Left lung (tissue), 14 donors: ENCODE measurements at places on chromosomes 4 and X. TPM values are rescaled to one million over a fixed set of nuclear protein-coding genes. Genes with fewer than 3 reads are reported as not detected.

NEUROG2 gene
- total RNA-seq = not detected

DNA sequence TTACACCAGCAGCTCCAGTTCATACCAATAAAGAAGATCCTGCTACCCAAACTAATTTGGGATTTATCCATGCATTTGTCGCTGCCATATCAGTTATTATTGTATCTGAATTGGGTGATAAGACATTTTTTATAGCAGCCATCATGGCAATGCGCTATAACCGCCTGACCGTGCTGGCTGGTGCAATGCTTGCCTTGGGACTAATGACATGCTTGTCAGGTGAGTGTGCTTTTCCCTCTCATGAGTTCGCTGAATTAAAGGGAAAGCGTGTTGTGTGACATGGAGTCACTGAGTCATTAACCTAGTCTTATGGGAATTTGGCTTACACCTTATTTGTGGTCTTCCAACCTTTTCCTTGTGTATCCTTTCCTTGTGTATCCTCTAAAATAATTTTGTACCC, 15.9 kb downstream of the TMEM165 start:
- DNase-seq = no peak

DDX60 gene
- 28.0 TPM for total RNA-seq

- peak; percentile 61 for DNase-seq
These were observed 46.0 kb upstream of the NFKB1 start for GRCh38 chr4:102454981-102455685.

GRCh38 chrX:134670134-134670924, 12.1 kb upstream of the PLAC1 start:
- peak; percentile 55 for DNase-seq

- no peak for DNase-seq
These were observed 13.6 kb upstream of the AMTN start for GRCh38 chr4:70504733-70505132.

DNA sequence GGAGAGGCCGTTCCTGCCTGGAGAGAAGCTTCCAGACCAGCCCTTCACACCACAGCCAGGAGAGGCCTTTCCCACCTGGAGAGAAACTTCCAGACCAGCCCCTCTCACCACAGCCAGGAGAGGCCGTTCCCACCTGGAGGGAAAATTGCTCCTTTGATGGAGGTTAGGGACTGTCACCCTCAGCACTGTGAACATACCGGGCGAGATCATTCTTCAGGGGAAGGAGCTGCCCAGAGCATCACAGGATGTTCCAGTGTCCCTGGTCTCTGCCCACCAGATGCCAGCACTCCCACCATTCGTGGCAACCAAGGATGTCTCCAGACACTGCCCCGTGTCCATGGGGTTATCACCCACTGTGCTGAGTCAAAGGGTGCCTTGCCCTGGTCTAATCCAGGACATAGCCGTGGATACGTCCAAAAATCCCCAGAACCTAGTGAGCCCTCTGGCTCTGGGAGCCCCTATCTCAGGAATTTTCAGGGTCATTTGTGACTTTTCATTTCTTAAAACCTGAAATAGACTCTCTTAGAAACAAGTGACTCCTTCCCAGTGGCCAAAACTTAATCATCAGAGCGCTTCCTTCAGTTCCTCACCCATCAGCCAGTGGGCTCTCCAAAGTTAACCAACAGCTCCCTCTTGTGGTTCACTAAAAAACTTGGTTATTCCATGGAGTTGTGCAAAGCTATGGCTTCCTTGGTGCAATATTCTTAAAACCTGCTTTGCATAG, 80.2 kb downstream of the CRMP1 start:
- DNase-seq = peak; percentile 65

- DNase-seq = no peak
These were observed 16.4 kb downstream of the FHL1 start for GRCh38 chrX:136163689-136164088.

DNA sequence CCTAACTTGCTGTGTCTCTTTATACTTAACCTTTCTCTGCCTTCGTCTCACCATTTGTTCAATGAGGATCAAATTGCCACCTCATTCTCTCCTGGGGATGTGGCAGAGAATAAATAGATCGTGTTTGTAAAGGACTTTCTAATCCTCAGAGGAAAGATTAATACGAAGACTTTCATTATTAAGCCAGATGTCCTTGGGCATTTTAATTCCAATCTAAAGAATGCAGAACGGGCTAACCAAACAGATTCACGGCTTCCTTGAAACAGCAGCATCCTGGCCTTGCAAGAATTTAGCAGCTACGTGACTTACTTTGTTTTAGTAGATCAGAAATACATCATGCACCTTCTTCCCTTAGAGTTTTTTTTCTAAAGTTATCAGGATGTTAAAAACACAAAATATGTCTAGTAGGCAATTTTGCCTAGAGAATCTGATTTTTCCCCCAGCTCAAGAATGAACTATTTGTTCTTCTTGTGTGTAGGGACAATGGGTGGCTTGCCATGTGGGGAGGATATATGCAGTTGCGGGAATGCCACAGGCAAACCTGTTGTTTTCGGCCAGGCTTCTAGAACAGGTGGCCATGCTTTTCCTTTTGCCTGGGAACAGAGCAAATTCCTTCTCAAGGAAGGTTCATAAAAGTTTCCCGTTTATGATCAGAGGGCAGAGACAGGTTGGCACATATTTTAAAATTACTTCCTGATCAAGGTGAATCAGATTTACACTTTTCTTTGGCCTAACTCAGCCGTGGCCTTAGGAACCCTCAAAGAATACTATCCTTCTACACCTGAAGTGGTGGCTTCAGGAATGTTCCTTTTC, 3.0 kb downstream of the MID1 start:
- DNase-seq = no peak

ARMCX4 gene
- 11.5 TPM for total RNA-seq

GRCh38 chr4:19925516-19925915, 326.2 kb upstream of the SLIT2 start:
- no peak for DNase-seq

FSTL5 gene
- not detected for total RNA-seq

- DNase-seq = no peak
These were observed 86.3 kb upstream of the RAPGEF2 start for GRCh38 chr4:159016593-159017024.

GRCh38 chr4:139011225-139011950, 4.2 kb upstream of the NOCT start:
- DNase-seq = no peak

GRCh38 chr4:3071811-3072210, 2.5 kb downstream of the HTT-AS start:
- DNase-seq = no peak

DNA sequence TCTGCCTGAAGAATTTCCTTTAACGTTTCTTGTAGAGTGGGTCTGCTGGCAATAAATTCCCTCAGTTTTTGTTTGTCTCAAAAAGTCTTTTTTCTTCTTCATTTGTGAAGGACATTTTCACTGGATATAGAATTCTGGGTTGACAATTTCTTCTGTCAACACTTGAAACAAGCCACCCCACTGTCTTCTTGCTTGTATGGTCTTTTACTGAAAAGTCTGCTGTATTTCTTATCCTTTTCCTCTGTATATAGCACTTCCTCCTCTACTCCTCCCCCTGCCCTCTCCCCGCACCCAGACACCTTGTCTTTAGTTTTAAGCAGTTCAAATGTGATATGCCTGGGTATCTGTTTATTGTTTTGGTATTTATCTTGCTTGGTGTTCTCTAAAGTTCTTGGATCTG, 23.3 kb downstream of the SLC9A7 start:
- DNase-seq = no peak

OPN1MW2 gene
- total RNA-seq = not detected

PHKA1 gene
- total RNA-seq = 4.8 TPM

FAM236A gene
- total RNA-seq = not detected

- DNase-seq = no peak
These were observed 167.4 kb downstream of the COL4A6 start for GRCh38 chrX:108270739-108271396.

- DNase-seq = no peak
These were observed 1.1 kb upstream of the RPS6KA6 start for GRCh38 chrX:84189125-84189524.

SPANXN4 gene
- not detected for total RNA-seq

ENPP6 gene
- 0.20 TPM for total RNA-seq

DNA sequence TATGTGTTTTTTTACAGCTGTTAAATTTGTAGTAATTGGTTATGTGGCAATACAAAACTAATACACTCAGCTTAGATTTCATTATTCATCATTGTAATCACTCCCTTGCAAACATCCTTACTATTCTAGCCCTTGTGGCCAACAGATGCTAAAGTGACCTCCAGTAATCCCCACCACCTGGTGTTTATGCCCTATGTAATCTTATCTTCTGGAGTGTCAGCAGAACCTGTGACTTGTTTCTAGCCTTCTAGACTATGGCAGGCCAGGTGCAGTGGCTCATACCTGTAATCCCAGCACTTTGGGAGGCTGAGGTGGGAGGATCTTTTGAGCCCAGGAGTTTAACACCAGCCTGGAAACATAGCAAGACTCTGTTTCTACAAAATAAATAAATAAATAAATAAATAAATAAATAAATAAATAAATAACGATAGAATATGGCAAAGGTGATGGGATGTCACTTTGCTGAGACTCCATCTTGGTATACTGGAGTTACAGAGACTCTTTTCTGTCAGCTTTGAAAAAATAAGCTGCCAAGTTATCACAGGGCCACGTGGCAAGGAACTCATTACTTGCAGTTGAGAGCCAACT, 12.3 kb upstream of the TSR2 start:
- DNase-seq = no peak

DNA sequence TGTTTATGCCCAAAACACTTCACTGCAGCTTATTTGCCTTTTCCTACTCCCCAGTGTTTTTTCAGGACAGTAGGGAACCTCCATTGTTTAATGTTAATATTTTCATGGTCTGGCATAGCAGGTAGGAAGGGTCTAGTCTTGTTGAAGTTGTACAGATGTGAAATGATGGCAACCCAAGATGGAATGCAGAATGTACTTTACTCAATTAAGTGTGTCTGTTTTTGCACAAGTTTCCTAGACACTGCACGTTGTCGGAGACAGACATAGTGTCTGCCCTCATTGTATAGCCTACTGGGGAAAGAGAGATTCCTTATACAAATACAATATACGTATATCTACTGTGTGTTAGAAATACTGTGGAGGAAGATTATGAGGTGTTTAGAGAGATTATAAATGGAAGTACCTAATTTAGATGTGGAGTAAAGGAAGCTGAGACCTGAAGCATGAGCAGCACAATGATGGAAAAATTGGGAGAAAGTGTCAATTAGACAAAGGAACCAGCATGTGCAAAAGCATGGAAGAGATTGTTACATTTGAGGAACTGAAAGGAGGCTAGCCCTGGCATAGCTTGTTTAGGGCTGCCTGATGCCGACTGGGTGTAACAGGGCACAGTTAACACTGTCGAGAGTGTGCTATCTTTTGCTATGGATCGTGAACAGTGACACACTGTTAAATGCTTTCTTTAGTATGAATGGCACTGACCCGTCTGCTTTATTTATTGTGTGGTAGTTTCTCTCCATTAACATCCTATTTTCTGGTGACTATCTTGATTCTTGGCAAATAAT, 18.4 kb downstream of the CPEB2 start:
- DNase-seq = no peak

DNA sequence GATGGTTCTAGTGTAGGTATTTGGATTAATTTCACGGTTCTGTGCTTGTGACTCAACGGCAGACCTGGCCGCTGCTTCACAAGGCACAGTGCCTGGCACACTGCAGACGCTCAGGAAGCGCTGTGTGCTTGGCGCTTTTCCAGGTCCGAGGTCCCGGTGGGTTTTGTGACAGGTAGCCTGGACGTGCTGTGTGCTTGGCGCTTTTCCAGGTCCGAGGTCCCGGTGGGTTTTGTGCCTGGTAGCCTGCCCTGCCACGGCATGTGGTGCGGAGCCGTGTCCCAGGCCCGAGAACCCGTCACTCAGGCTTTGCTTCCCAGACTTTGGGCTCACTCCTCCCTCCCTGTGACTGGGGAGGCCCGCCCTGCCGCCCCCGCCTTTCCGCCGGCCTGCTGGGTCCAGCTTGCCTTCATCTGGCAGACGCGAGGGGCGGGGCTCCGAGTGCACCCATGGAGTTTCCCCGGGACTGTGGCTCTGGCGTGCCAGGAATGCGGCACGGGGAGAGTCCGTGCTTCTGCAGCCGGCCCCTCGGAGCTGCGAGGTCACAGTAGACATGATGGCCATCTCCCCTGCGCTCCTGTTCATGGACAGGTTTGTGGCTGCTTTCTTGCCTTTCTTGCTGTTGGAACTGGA, 44.2 kb downstream of the TBC1D14 start:
- DNase-seq = peak; percentile 52

DNA sequence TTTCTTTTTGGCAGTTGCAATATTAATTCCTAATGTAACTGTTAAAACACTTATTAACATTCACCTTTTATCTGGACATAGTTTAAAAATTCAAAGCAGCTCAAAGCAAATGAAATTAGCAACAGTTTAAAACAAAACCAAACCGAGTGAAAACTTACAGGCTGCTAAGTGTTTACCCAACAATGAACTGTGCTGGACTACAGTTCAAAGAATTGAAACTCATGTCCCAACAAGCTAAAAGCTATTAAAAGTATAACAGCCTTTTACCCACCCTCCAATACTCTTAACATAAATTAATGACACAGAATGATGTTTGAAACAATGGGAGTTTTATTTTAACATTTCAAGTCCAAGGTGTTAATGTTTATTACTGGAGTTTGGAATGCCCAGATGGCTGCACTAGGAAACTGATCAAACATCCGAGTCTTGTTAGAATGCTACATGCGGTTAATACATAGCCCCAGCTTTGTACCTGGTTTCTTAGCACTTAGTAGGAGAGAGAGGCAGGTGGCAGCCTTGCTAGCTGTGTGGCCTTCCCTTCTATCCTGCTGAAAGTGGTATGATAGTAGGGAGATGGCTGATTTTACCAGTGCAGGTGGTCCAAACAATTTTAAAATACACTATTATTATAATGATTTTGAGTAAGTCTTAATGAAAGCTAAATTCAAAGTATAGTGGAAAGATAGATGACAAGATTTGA, 21.1 kb upstream of the FRYL start:
- DNase-seq = no peak

- no peak for DNase-seq
These were observed 53.5 kb downstream of the TMEM131L start for GRCh38 chr4:153519687-153520086.

DNA sequence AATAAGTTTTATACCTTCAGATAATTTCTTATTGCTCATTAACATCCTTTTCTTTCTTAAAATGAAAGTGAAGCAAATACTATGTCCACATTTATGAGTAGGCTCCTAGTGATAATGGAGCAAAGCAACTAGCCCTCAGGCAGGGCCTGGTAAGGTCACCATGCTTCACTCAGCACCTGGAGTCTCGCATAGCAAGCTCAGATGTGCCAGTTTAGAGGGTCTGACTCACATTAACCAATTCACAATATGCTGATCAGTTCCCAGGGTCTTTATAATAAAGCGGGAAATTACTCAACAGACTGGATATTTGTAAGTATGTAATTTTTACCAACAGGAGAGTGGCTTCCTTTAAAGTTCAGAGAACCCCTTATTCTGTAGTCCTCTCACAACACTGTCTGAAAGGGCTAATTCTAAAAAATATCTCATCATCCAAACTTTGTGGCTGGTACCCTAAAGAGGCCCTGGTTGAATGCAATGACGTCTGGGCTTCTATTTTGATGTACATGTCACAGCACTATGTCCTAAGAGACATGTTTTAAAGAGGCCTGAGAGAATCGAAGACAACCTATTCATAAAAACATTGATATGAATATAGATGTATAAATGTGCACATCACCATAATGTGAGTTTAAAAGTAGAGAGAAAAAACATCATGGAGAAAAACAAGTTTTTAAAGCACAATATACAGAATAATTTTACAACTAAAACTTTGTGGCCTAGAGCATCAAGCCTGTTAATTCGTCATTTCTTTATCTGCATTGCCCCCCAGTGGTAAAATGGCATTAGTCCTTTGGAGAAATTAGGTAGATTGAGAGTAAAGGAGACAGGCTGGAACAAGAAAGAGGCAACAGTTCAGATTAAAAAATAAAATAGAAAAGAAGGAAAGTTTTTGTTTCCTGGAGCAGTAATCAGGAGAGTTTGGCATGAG, 44.3 kb downstream of the IL21 start:
- DNase-seq = no peak
